ENCODE measurements at places on chromosomes 4 and X.

DNA sequence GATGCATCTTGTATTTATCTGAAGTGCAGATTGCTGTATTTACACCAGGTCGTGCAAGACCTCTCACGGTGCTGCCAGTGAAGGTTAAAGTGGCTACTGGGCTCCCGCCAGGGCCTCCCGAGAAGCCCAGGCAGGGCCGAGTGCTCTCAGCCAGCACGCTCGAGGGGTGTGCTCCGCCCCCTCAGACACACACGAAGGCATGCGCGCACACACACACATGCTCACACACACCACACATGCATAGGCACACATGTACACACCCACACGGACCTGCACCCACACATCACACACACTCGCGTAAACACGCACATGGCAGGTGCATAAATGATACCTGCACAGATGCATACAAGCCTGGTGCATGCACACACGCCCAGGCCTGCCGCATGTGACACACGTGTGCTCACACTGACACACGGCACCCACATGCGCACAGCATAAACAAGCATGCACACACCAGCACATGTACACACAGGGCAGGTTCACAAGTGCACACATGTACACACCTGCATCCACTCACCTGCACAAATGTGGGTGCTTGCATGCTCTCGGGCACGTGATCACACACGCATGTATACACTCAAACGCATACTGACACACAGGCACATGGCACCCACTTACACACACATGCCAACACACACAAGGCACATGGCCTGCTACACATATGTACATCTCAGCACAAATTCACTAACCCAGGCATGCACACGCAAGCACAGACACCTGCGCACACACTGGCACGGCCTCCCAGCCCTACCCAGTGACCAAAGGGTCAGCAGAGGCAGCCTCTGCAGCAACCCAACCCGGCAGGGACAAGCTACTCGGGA is 71.6 kb downstream of the FAM53A start:
- no peak for DNase-seq

GRCh38 chr4:39045827-39046221 is 13.6 kb upstream of the TMEM156 start:
- DNase-seq, result no peak

DNA sequence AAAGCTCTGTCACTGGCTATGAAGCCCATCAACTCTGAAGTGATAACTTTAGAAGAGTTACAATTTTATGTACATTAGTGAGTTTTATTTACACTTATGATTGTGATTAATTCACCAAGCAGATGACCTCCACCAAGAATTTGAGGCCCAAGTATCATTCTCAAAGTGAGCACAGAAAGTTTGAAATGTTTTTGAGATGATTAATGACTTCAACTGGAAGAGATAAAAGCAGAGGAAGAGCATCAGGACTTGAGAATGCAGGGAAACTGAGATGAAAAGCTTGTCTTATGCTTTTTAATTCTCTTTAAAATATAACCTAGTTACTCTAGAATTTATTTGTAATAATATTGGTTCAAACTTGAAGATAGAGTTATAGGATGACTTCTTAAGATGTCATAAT is 112.8 kb upstream of the H2AZ1 start:
- no peak for DNase-seq

DNA sequence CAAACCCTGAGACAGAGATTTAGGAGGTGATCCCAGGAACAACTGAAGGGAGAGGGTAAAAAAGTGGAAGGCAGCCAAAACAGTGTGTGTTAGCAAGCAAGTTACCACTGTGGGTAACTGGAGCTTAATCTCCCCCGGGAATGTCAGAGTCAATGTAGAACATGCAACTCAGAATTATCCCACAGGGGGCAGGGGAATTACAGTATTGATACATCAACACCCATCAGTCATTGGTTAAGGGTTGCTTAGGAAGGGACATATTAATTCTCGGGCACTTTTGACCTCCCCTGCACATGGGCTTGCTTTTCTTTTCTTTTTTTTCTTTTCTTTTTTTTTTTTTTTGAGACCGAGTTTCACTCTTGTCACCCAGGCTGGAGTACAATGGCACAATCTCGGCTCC is 29.3 kb downstream of the CXorf58 start:
- DNase-seq, result no peak

GRCh38 chr4:159765382-159765781 is 662.5 kb downstream of the RAPGEF2 start:
- no peak for DNase-seq

DNA sequence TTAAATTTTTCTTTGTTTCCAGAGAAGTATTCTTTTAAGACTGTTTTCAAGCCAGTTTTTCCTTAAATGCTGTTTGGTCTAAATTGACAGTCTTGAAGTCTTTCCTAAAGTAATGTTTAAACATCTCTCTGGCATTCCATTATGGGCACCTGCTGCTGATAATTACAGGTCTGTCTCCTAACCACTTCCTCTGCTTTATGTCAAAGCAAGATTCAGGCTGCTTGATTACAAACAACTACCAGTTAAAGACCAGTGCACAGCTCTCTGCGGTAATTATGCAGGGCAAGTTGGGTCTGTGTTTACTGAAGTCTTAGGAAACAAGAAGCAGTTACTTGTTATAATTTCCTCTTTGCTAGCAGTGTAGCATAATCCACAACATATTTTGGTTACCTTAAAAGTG is 17.6 kb downstream of the UNC5C start:
- DNase-seq, result no peak

DNA sequence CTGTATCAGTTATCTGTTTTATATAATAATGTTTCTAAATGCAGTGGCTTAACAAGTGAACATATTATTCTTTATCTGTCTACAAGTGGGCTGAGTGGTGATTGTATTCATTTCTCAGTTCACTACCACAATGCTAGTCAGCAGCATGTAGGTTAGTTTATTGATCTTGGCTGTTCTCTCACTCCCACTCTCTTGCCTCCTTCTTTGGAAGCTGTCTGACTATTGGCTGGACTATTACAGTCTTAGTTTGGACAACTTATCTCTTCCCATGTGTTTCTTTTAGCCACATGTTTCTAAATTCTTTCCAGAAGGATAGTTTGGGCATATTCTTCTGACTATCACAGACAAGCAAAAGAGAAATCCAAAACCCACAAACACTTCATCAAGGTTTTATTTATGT is 459.5 kb upstream of the AGA start:
- DNase-seq, result no peak

DNA sequence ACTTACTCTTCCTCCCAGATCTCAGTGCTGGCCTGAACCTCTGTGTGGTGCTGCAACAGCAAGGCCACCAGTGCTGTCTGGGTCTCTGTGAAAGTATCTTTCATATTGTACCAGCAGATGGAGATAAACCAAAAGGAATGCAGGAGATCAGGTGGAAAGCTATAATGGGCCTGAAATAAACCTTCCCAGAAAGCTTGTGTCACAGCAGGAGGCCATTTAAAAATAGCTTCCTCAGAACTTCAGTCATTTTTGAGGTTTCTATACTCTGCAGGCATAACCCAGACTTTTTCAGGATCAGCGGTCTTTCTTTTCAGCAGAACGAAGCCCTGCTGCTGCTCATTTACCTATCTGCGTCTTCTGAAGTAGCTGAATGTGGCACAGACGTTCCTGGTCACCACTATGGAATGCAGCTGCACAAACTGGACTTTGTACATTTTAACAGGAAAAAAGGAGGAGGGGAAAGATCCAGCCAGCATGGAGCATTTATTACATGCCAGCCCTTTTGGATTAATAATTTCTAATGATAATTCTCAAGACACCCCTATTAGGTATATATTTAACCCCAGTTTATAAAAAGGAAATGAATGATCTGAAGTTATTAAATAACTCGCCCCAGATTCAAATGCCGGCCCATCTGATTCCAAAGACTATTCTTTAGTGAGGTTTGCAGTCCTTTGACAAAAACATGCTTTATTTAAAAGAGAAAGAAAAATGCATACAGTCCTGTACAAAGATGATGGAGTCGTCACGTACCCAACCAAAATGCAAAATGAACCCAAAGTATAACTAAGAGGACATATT is 119.7 kb downstream of the NFKB1 start:
- DNase-seq, result no peak

GRCh38 chr4:168498251-168498650 is 1.4 kb downstream of the PALLD start:
- DNase-seq, result no peak

- no peak for DNase-seq
Measured at GRCh38 chr4:86788826-86789225, 60.4 kb downstream of the SLC10A6 start.

DNA sequence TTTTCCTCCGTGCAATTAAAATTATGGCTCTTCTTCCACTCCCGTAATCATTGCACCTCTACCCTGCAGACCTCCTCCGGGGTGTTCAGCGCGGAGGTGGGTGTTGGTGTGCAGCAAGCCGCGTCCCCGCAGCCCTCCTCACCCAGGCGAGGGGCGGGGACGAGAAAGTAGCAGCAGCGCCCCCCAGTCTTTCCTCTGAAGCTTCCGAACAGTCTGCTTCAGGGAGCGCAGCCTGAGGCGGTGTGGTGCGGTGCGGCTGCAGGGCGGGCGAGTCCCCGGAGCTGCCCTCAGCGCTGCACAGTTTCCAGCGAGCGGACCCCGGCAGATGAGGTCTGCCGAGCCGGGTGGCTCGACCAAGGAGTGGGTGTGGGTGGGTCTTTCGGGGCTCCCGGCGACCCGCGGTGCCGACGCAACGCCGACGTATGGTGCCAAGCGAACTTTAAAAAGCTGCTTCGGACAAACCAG is at the start of gene FRAS1:
Gene FRAS1 (plus strand): TSS at position 189 of the 465 bp plus-strand sequence. CDS start 687 bp downstream, outside the sequence.
- DNase-seq, result no peak

GRCh38 chrX:132425744-132426318 is 63.0 kb downstream of the MBNL3 start:
- DNase-seq, result no peak

DNA sequence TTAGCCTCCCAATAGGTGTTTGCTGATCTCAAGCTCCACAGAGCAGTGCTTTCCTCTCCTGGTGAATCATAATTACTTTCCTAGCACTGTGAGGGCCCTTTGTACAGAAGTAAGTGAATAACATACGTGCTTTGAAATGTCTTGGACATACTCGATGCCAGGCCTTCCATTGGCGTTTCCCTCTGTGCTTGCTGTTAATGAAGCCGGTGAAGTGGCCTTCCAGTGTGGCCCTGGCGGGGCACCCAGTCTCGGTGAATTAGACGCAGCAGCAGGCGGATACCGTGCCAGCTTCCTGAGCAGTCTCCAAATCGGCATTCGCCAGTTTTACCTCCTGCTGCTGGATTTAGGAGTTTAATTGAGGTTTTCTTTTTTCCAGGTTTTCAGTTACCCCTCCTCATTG is 132.3 kb downstream of the HMX1 start:
- no peak for DNase-seq

DNA sequence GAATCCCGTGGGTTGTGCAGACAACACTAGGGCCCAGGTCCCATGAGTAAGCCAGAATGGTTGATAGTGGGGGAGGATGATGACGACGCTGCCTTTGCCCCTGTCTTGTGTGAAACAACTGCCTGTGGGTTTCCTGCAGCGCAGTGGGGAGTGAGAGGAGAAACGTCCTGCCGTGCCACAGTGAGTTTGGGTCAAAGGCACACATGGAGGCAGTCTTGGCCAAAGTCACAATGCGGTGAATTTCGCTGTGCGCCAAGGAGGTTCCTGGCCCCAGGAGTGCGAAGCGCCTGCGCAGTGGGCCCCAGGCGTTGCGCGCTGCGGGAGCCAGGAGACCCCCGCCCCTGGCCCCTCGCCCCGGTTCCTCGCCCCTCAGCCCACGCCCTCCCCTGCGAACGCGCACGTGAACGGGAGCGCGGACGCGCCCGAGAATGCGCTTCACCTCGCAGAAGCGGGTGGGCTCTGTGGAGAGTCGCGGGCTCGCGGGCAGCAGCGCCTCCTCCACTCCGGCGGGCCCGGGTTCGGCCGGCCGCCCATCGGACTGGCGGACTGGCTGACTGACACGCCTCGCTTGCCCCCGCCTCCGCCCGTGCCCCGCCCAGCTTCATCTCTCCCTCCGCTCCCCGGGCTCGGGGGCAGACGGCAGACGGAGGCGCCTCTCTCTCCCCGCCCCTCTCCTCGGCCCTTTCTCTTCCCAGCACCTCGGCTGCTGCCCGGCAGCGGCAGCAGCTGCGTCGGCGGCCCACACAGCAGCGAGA is at the start of gene NUDT10:
Gene NUDT10 (plus strand): TSS at position 635 of the 755 bp plus-strand sequence. CDS start 144 bp downstream, outside the sequence.
- no peak for DNase-seq

DNA sequence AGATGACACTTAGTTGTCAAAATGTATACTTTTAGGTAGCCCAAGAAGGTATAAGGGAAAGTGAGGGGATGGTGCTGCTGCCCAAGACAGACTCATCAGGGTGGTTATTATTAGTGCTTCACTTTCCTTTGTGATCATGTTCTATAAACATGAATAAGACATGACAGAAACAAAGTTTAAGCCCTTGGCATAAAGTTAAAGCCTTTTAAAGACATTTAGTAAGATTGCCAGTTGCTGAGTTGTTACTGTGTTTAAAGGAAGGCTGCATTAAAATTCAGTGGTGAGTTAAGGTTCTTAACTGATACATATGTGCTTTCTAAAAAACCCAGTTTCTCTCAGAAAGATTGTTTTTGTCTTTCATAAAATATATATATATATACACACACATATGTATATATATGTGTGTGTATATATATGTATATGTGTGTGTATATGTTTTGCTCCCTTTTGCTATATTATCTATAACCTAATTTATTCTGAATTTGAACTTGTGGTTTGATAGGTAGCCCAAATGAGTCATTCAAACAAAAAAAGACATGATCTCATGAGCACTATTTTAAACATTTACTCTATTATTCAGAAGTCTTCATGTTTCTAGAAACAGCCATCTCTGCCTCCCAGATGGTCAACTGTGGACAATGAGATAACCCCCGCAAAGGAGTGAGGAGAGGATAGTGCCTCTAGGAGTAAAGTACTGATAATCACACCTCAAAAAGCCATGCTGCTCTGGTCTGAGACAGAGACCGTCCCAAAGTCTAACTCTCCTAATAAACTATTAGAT is 98.1 kb upstream of the OTUD4 start:
- DNase-seq, result no peak

- DNase-seq, result no peak
Measured at GRCh38 chrX:10612215-10612614, 8.2 kb downstream of the MID1 start.

DNA sequence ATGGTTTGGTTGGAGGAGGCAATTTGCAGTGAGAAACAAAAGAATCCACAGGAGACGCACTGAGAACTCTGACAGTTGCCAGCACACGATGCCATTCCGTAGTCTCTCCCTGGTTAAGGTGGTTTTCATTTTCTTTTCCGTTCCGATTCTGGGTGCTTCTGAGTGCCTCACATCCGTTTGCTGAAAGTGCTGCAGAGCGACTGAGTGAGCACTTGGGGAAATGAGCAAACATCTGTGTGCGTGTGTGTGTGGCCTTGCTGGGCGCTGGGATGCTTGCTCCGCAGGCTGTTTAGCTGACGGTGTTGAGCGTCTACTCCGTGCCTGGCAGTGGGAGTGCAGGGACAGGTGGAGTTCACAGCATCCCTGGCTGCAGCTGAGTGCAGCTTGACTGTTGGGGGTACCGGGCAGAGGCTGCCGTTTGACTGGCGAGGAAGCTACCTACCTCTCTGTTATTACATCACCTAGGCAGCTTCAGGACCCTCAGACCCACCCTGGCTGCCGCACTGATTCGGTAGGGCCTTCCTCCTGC is 49.3 kb downstream of the SORCS2 start:
- no peak for DNase-seq

All from GM19239 (cell line).